ENCODE measurements at places on chromosomes 4 and X.
A peak's percentile ranks its signal among the peaks of the same experiment; 100 is the strongest.

- no peak for DNase-seq
These were observed 67.6 kb downstream of the TRIM2 start for GRCh38 chr4:153271820-153272219.

DNA sequence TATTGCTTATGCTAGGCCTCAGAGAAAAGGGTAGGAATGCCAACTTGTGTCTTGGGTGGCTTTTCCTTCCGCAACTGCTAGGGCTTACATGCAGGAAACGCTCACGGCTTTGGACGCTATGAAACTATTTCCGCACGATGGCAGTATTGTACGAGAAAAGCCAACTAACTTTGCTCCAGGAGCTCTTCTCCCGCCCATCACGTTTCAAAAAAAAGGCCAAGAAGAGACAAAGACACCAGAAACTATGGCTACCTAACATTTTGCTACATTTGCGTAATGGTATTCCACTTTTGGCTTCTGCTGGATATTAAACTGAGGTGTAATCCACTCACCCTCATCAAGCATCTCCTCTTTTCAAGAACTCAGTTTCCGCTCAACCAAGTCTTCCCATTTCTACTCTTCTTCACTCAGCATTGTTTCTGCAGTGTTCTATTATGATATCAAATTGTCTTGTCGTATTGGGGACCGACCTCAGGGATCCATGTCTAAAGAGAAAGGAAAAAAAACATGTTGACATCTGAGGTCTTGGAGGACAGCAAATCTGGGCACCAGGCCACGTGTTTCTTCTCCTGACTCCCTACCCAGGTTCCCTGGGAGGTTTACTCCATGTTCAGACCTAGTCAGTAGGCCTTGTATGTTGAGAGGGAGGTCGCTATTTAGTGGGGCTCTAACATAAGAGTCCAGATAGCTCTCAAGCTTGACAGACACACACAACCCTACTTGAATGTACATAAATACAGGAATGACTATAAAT lies 239.4 kb upstream of the STK26 start:
- peak; percentile 24 for DNase-seq

DNA sequence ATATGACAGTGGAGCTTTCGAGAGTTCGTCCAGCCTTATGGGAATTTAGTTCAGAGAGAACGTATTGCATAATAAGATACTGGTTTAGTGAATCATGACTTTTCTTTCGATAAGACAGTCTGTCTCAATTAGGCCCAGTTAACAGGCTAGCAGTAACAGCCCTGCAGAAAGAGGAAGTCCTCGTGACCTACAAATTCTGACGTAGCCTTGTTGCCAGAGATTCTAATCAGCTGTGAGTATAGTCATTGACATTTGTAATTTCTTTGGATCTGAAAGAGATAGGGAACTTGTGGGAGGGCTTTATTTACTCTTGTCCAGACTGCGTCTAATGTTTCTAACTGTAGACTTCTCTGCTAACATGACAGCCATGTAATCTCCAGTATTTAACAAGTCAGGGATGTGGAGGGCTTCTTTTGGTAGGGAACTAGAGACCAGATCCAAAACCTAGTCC lies 15.8 kb downstream of the ART3 start:
- peak; percentile 78 for DNase-seq

DNA sequence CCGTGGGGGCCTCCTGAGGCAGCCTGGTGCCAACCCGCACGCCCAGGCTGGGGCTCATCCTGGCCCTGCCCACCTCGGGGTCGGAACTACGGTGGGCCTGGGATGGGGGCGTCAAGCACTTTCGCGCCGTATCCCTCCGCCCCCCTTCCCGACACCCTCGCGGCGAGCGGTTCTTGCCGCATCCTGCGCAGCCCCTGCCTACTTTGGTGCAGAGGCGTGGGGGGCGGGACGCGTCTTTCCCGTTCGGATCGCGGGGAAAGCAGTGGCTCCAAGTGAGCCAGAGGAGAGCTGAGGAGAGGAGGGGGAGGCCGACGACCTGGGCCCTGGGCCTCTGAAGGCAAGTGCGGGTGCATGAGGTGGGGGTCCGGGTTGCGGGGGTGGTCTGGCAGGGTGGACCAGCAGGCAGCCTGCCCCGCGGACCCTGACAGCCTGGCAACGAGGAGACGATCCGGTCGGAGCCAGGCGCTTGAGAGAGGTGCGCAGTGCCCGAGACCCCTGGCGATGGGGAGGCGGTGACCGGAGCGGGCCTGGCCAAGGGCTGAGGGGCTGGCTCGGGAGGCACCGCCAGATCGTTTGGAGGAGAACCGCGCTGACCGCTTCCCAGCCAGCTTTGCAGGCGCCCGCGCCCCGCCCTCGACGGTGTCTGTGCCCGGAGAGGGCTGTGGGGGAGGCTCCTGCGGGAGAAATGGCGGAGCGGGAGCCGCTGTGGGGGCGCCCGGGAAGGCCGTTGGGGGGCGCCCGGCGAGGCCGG lies at the start of gene GPRASP2:
Gene GPRASP2 (plus strand): TSS at position 233 of the 751 bp plus-strand sequence. CDS start 2,422 bp downstream, outside the sequence.
- peak; percentile 33 for DNase-seq

- DNase-seq = no peak
These were observed 25.1 kb downstream of the RAB9B start for GRCh38 chrX:103806862-103807474.

DNA sequence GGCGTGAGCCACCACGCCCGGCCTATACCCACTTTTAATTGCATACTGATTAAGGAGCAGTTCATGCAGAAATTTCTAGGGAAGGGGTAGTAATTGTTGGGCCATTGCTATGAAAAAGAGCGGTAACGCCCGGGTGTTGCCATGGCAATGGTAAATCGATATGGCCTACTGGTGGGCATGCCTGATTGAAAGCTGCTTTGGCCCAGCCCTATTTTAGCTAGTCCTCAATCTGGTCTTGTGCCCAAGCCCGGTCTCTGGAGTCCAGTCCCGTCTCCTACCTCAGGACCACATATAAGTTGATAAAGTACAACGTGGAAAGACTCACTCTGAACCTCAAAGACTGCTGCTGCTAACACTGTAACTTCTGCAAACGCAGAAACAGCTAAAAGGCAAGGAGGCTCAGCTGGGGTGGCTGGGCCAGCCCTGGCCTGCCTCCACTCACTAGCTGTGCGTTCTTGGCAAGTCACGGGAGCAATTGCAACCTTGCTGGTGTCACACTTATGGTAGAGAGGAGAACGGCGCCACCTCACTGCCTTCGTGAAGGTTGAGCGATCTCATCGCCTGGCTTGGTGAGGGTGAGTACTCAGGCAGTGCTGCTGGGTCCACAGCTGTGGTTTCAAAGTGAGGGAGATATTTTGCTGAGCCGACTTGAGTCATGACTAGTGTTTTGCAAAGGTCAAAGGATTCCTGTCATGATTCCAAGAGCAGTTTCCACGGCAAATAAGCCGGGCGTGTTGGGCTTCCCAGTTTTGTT lies 57.0 kb upstream of the GRPEL1 start:
- peak; percentile 83 for DNase-seq

- DNase-seq = peak; percentile 12
These were observed 52.4 kb upstream of the FHL1 start for GRCh38 chrX:136094962-136095361.

DNA sequence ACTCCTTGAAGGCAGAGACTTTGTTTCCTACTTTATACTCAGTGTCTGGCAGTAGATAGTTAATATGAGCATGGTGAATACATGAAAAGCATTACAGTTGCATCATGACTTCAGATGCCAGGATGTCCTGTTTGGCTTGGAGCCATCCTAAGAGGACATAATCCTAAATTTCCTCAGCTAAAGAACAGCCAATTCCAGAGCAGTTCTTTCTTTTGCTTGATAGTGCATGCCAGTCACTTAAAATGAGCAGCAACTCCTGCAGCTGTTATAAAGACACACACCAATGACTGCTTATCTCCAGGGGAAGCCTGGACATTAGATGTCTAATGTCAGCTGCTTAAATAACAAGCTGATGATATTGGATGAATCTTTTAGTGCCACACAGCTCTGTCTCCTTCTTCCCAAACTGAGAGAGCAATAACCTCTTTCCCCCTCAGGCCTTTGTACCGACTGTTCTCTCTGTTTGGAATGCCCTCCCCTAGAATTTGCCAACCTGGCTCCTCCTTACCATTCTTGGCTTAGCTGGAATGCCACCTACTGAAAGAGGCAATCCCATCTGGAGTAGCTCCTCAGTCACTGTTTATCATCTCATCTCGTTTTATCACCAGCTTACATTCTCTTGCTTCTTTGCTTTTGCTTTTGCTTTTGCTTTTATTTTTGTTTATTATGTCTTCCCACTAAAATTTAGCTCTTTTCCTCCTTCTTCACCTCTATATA lies 100.8 kb upstream of the USP38 start:
- DNase-seq = no peak

GRCh38 chr4:138192113-138192512 lies 50.0 kb downstream of the SLC7A11 start:
- peak; percentile 74 for DNase-seq

DNA sequence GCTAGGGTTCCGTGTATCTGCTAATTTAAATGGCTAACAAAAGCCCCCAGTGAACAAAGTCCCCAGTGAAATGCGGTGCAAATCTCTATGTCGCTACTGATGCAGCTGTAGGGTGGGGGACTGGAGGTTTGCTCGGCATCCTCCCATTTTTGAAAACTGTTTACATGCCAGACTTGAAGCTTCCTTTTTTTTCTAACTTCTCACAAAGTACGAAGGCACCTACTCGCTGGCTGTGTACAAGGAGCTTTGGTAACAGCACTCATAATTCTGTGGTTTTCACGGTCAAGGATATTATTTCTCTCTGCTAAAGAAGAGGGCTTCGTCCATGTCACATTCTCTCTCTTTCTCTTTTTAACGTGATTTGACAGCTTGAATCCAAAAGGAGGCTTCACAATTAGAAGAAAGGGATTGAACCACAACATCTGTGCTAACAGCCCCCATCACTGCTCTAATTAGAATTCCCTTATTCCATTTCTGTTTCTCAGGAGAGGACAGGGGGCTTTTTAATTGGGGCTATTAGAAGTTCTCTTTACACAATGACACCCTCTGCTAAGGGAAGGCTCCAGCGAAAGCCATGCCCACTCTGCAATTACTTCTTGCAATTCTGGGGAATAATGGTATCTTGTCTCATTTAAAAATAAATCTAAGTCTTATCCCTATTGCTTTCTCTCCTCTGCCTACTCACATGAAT lies 46.7 kb downstream of the TMEM156 start:
- DNase-seq = peak; percentile 25

- DNase-seq = no peak
These were observed 116.9 kb downstream of the SOWAHB start for GRCh38 chr4:76780781-76781697.

GRCh38 chr4:71222661-71223060 lies 116.2 kb upstream of the SLC4A4 start:
- no peak for DNase-seq

- DNase-seq = peak; percentile 13
These were observed 196.6 kb downstream of the EVC2 start for GRCh38 chr4:5511791-5512190.

GRCh38 chr4:152929888-152930287 lies 6.2 kb upstream of the FHDC1 start:
- no peak for DNase-seq

- DNase-seq = no peak
These were observed 466.7 kb downstream of the TRAM1L1 start for GRCh38 chr4:116618638-116619037.

- peak; percentile 15 for DNase-seq
These were observed 103.7 kb downstream of the ATXN3L start for GRCh38 chrX:13216139-13216538.

- no peak for DNase-seq
These were observed 29.9 kb downstream of the PCDH10 start for GRCh38 chr4:133178956-133179355.

- DNase-seq = no peak
These were observed 726.0 kb downstream of the C4orf33 start for GRCh38 chr4:129821963-129822362.
